ENCODE measurements at places on chromosomes 13 and 19.
A peak's percentile ranks its signal among the peaks of the same experiment; 100 is the strongest.

DNA sequence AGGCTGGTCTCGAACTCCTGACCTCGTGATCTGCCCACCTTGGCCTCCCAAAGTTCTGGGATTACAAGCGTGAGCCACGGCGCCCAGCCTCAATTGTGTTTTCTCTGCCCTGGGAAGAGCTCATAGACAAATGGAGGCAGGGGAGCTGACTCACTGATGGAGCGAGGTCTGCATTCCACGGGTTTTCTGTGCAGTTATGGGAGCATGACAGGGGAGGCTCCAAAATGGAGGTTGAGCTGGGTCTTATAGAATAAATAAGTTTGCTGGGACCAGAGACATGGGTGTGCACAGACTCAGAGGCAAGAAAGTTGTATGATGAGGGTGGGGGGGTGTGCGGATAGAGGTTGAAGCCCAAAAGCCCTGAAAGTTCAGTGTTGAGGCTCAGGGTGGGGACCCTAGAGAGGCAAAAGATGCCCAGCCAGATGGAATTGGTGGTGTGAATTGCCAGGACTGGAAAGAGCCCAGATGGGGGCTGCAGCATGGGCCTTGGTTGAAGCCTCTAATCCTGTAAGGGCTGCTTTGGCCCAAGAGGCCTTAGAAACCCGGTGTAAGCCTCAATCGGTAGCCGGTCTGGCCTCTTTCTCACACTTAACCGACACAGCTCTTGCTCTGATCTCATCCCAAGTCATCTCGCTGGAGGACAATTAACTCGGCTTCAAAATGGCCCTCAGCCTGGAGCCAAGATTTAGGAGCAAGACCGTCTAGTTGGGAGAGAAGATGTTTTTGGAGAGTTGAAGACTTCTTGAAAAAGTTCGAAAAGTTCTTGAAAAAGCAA is 1.9 kb downstream of the TPM4 start:
- DNase-seq = no peak

GRCh38 chr13:40755082-40755700 is 15.8 kb downstream of the MRPS31 start:
- no peak for DNase-seq

- peak; percentile 63 for DNase-seq
Measured at GRCh38 chr19:47296036-47296435, 13.6 kb upstream of the C5AR1 start.

DNA sequence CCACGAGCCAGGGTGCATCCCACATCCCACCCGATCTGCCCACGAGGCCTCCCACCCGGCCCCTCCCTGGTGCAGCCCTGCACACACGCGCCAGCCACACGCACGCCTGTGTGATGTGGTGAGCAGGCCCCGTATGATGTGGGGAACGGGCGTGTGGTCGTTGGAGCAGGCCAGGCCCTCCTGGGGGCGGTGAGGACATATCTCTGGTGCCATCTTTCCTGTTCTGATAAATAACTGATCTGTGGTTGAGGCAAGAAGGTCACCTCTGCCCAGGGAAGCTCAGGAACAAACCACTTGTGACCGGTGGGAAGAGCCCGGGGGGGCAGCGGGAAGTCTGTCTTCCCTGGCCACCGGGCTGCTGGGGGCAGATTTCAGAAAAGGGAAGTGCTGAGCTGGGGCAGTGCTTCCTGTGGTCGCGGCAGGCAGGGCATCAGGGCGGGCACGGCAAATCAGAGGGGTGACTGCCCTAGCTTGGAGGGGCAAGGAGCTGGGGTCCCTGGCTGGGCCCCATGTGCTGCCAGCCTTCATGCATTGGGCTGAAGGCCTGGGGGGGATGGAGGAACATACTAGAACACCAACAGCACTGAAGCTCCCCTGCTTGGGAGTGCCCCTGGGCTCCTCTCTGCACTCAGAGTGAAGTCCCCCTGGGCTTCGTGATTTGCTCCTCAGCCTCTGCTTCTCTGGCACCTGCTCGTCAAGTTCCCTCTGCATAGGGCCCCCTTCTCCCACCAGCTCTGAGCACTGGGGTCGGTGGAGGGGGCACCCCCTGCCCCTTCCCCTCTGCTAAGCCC is 35.2 kb upstream of the SLC7A10 start:
- no peak for DNase-seq

- no peak for DNase-seq
Measured at GRCh38 chr13:39616087-39616694, 13.2 kb upstream of the LHFPL6 start.

DNA sequence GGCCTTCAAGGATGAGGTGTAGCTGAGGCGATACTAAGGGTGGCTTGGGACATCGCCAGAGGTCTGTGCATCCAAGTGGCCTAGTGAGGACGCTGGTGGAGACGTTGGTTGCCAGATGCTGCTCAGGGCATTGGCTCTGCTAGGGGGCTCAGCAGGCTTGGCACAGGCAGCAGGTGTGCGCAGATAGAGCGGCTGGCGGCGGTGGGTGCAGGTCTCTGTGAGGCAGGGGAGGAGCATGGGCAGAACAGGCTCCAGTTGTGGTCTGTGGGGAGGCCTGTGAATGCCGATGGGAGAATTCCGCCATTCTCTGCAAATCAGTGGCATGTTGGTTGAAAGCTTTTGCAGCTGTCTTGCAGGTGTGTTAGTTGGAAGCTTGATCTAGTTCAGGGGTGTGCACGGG is 21.2 kb downstream of the PRAM1 start:
- no peak for DNase-seq

GRCh38 chr13:43232144-43232872 is 208.9 kb downstream of the DNAJC15 start:
- no peak for DNase-seq

GRCh38 chr19:47633517-47633916 is 24.6 kb downstream of the BICRA start:
- no peak for DNase-seq

DNA sequence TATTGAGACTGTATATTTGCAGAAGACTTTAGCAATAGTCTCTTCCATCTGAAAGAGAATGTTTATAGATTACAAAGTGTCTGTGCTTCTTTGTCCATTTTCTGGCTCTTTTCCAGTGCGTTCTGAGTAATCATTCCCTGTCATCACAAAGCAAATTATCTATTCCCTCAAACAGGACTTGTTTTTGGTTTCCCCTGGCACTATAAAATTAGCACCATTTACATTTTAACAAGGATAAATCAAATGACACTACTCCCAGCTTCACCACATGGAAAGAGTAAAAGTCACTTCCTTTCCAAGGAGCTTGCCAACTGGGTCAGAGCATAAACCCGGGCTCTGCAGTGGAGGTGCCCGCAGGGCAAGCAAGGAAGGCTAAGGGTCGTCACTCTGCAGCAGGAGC is 88.1 kb downstream of the SHISA2 start:
- no peak for DNase-seq

DNA sequence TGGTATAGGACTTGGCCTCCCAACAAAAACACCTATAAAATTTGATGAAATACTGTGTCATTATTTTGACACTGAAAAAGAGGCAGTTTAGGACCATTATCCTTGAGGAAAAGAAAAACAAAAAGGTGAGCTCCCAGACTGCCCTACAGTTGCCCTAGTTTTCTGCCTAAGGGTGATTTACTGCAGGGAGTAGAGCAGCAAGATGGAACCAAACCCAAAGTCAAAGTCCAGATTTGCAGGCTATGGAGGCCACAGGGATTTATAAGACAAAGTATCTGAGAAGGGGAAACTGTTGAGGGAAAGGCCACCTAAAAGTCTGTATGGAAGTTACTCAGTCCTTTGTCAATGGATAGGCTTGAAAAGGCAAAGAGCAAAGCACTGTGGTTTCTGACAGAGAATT is 112.4 kb upstream of the TRPC4 start:
- DNase-seq = no peak

DNA sequence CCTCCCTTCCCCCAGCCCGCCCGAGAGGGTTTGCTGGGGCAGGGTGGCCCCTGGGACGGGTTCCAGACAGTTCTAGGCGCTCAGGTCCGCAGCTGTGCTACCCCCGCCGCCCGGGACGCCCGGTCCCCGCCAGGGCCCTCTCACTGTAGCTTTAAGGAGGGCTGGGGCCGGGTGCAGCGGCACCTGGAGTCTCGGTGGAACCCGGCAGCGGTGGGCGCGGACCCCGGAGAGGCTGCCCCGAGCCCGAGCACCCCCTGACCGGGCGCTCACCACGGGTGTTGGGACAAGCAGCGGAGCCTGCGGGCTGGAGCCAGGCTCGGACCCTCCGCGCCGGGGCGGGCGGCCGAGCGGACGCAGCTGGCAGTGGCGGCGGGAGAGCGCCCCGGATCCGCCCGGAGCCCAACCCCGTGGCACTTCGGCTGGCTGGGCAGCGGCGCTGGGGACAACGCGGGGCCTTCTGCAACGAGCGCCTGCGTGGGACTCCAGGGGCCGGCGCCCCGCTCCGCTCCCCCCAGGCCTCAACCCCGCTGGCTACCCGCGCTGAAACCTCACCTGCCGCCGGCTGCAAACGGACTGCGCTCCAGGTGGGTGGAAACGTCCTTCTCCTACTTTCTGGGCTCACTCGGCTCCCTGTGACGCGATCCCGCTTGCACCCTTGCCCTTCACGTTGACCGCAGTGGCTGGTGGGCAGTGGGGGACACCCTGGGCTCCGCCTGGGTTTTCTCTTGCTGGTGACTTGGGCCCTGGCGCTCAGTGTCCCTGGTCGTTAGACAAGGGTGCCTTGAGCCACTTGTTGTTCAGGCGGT is 81.1 kb downstream of the ZNF429 start:
- DNase-seq = no peak
